ENCODE measurements at places on chromosomes 12 and 14. TPM values are rescaled to one million over a fixed set of nuclear protein-coding genes. Genes with fewer than 3 reads are reported as not detected.
A peak's percentile ranks its signal among the peaks of the same experiment; 100 is the strongest.

- no peak for DNase-seq
- H3K4me3 ChIP-seq, result no peak overlapping the region
- H3K4me1 ChIP-seq, result no peaks in the 10 kb centered on the region
- H3K27ac ChIP-seq, result no peak overlapping the region
Observed at GRCh38 chr14:44771496-44771895, 190.3 kb downstream of the KLHL28 start.

- H3K36me3 ChIP-seq, result no peaks in the 10 kb centered on the region
- H3K4me1 ChIP-seq, result peaks cover 9% of the 10 kb centered on the region
- no peaks in the 10 kb centered on the region for H3K27me3 ChIP-seq
- no peak overlapping the region for H3K27ac ChIP-seq
- peak; percentile 89 for DNase-seq
Observed at GRCh38 chr14:96125536-96125935, 79.1 kb upstream of the BDKRB2 start.

Gene ZDHHC22
- not detected for total RNA-seq

- no peak overlapping the region for H3K4me3 ChIP-seq
- H3K27ac ChIP-seq, result peak overlapping the region; percentile 85
- no peaks in the 10 kb centered on the region for H3K27me3 ChIP-seq
- H3K4me1 ChIP-seq, result peaks cover 76% of the 10 kb centered on the region
- H3K36me3 ChIP-seq, result no peaks in the 10 kb centered on the region
Observed at GRCh38 chr14:73753887-73754795, 40.0 kb upstream of the PNMA1 start.

Gene EFCAB11
- 13.0 TPM for total RNA-seq

Gene IFNG
- 0.49 TPM for total RNA-seq

DNA sequence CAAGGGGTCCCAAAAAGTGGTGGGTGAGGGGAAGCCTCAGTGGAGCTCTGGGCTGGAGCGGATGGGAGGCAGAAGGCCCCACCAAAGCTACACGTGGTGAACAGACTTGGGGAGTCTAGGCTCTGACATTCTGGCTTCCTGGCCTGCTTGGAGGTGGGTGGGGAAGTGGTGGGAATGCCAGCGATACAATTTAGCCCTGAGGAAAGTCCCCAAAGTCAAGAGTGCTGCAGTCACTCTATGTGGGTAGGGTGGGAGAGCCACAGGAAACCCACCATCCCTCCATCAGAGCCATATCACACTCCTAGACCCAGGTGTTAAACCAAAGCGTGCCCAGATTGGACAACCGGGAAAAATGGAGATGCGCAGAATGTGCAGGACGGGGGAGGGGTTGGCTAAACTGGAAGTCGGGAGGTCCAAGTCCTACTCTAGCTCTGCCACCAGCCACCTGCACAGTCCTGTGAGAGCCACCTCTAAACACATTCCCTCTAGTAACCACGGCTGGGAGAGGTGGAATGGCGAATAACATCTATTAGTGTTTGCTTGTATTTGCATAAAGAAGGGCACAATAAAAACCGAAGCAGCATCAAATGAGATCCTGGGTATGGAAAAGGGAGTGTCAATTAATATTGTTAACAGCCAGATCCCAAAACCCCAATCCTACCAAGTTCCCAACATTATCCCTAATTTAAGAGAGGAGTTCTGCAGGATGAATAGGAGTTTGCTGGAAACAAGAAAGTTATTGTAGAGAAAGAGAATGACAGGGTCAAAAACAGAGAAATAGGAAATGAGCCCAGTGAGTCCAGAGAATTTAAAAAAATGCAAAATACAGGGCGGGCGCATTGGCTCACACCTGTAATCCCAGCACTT lies 14.0 kb upstream of the CD9 start:
- no peaks in the 10 kb centered on the region for H3K36me3 ChIP-seq
- H3K4me1 ChIP-seq, result no peaks in the 10 kb centered on the region
- H3K4me3 ChIP-seq, result no peak overlapping the region
- no peak overlapping the region for H3K27ac ChIP-seq
- no peaks in the 10 kb centered on the region for H3K27me3 ChIP-seq
